Stimulated activated CD4-positive, alpha-beta T cell treated with anti-CD3 and anti-CD28 coated beads, Interleukin-12 subunit alpha, Interleukin-12 subunit beta, amount 100 ng/mL, for 24 hours (primary cell): ENCODE measurements at places on chromosomes 2 and 18.

DNA sequence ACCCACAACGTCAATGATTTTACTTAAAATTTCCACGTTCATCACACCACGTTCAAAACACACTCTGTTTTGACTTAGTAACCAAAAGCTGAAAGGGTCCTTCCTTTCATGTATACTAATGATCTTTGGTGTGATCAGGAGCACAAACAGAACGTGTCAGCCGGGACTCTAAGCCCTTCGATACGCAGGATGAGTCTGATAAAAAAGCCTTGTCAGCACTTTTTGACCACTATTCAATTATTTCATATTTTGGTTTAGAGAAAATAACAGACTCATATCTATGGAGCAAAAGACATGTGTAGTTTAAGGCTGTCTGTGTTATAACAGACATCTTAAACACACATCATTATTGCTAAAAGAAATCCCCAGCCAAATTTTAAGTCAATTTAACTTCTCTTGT is 345.3 kb downstream of the ZNF516 start:
- DNase-seq, result no peak

DNA sequence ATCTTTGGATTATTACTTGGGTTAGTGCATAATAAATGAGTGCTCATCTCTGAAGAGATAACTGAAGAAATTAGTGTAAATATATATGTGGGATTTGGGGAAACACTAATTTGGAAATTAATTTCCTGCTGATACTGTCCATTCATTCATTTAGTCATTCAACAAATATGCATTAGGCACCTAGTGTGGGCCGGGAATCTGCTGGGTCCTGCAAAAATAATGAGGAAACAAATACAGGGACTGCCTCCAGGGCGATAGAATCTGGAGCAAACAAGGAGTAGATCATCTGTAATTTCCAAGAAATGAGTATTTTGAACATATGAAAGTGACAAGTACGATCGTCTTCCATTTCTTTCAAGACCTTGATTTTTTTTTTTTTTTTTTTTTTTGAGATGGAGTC is 203.7 kb upstream of the LYPD1 start:
- DNase-seq, result no peak

GRCh38 chr18:79071503-79072210 is 2.5 kb downstream of the ATP9B start:
- no peak for DNase-seq

GRCh38 chr18:47719096-47719780 is 211.2 kb downstream of the SMAD2 start:
- DNase-seq, result no peak

- no peak for DNase-seq
Observed at GRCh38 chr18:73848656-73849055, 299.0 kb downstream of the FBXO15 start.

GRCh38 chr2:45388541-45389100 is 222.4 kb downstream of the SRBD1 start:
- DNase-seq, result no peak
